DMS79 treated with DMSO at 0.1 percent for 48 hours (cell line): ENCODE measurements at places on chromosomes 7 and 10.

DNA sequence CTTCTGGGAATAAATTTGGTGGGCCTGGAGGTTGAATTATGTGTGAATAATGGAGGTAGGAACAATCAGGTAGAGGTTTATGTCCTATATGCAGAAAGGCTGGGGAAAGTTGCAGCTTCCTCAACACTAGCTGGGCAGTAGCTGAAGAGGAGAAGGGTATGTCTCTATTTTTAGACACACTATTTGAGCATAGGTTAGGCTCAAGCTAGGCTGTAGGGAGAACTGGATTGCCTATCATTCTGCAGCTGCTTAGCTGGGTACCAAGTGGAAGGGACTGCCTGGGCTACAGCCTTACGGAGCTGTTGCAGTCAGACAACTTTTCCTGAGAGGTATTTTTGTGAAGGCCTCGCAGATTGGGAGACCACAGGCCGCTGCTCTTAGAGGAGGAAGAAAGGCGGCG is 67.9 kb downstream of the DENND11 start:
- DNase-seq, result no peak

DNA sequence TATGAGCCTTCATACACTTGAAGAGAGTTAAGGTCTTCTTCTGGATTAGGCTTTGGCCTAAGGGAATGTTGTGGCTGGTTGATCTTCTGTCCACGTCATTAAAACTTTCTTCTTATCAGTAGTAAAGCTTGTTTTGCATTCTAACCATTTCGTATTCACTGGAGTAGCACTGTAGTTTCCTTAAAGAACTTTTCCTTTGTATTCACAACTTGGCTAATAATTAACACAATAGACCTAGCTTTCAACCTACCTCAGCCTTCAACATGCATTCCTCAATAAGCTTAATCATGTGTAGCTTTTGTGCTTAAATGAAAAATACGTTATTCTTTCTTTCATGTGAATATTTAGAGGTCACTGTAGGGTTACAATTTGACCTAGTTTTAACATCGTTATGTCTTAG is 42.8 kb downstream of the AKR1C8 start:
- DNase-seq, result no peak

- no peak for DNase-seq
Observed at GRCh38 chr10:78200686-78201085, 167.0 kb downstream of the RPS24 start.

GRCh38 chr10:30647089-30647488 is 17.5 kb upstream of the LYZL2 start:
- no peak for DNase-seq

DNA sequence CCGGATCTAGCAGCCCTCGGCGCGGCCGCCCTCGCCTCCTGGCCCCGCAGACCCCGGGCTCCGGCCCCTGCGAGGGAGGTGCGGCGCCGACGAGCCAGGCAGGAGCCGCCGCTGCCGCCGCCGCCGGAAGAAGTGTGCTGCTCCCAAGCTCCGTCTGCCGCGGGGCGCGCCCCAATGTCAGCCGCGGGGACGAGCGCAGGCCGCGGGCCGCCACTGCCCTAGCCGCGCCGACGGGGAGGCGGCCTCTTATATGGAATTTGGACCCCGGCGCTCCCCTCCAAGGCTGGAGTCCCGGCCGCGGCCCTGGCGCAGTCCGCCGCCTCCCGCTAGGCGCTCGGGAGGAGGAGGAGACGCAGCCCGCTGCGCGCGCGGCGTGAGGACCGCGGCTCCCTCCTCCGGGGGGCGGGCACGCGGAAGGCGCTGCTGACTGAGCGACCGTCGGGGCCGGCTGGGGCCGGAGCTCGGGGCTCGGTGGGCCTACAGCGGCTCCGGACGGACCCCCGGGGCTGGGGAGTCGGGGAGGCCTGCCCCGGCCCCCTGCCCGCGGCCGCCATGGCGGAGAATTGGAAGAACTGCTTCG is at the start of gene TRIM8:
TRIM8 (plus strand) TSS at position 414 of the 580 bp plus-strand sequence; CDS start at position 553, 139 bp downstream.
- no peak for DNase-seq

DNA sequence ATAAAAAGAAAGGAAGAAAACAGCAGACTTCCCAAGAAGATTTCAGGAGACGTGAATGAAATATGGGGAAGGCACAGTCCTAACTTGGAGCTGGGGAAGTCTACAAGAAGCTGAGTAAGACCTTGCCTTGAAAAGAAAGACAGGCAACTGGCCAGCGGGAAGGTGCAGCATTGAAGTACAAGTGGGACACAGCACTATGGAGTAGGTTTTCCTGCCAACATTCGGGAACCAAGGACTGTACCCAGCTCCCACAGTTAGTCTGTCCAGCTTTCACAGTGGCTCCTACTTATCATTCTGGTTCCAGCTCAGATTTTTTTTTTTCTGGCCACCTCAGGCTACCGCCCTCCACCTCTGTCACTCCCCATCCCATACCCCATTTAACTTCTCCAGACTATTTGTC is 10.0 kb downstream of the HPS1 start:
- no peak for DNase-seq

DNA sequence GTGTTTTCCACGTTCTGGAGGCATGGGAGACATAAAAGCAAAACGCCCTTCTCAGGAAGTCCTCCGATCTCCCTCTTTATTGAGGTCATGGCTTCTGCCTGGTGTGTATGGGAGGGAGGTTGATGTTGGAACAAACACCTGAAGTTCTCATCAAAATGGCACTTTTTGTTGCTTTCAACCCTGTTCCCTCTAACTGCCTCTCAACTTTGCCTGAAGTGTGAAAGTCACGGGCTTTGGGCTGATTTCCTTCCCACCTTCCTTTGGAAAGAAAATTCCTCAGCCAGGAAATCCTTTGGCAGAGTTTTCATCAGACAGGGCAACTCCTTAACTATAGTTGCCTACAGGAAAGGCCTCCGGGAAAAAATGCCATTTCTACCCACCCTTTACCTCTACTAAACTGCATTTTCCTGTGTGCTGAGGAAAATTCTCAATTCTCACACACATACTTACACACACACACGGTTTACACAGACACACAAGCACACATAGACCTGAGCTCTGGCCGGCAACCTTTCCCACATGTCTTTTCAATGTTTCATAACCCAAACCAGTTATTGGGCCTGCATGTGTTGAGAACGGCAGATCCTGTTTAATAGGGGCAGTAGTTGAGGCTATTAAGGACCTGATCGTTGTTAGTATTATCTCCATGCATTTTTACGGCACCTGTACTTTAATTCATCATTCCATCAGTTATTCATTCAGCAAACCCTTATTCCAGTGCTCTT is 36.4 kb downstream of the CYP17A1 start:
- DNase-seq, result no peak

DNA sequence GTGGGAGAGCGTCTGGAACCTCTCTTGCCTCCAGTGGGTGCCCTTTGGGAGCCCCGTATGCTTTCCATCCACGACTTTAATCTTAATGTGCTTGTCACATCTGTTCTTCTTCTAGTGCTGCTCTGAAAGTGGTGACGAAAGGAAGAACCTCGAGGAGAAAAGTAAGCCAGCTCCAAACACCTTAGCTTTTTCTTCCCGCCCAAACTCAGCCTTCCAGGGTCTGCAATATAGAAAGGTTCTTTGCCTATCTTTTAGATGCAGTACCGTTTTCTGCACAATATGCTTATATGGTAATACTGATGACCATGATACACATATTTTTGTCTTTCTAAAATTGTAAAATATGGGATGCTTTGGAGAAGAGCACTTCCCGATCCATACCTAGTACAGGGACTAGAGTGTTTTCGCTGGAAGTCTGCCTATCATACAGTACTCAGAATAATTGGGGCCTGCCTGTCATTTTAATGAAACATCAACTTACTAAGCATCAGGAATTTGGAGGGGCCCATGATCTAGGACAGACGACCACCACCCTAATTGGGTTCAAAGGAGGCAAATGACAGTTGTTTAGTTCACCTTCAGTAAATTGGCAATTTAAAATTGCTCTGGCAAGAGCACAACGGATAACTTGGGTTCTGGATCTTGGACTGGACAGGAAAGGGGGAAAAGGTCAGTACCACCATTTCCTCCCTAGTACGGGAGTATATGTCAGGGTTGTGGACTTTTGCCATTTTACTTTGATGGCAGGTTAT is 884 bp downstream of the RINT1 start:
- DNase-seq, result no peak
